ENCODE measurements at places on chromosomes 16 and 17. TPM values are rescaled to one million over a fixed set of nuclear protein-coding genes. Genes with fewer than 3 reads are reported as not detected.

The SEPTIN12 gene
- not detected for total RNA-seq

The ZG16 gene
- 2.7 TPM for total RNA-seq

GRCh38 chr16:191831-192230 is 11.6 kb downstream of the HBQ1 start:
- DNase-seq: no peak

The SBK1 gene
- total RNA-seq: 0.08 TPM

DNA sequence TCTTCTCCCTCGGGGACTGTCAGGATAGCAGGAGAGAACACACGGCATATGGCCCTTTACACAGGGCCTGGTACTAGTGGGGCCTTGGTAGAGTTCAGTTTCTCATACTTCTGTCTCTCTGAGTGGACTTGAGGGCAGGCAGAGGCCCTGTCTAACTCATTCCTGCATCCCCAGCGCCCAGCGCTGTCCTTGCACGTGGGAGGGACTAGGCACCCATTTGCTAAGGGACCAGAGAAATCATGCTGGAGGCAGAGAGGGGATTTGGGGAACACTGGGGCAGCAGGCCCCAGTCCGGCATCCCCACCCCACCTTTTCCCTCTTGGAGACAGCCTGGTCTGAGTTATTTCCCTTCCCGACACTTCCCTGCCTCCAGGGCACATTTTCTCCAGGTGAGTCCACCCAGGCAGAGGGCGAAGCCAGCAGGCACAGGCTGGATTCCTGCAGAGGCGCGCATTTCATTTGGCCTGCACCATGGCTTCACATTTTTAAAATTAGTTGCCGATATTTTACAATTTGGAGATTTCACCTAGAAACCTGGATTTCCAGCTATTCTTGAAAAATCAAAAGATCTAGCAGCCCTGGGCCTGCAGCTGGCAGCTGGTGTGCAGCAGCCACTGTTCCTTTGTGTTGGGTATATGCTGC is 9.7 kb upstream of the NKD1 start:
- no peak for DNase-seq

The CXCL16 gene
- total RNA-seq: 10.7 TPM

The KRT28 gene
- not detected for total RNA-seq

DNA sequence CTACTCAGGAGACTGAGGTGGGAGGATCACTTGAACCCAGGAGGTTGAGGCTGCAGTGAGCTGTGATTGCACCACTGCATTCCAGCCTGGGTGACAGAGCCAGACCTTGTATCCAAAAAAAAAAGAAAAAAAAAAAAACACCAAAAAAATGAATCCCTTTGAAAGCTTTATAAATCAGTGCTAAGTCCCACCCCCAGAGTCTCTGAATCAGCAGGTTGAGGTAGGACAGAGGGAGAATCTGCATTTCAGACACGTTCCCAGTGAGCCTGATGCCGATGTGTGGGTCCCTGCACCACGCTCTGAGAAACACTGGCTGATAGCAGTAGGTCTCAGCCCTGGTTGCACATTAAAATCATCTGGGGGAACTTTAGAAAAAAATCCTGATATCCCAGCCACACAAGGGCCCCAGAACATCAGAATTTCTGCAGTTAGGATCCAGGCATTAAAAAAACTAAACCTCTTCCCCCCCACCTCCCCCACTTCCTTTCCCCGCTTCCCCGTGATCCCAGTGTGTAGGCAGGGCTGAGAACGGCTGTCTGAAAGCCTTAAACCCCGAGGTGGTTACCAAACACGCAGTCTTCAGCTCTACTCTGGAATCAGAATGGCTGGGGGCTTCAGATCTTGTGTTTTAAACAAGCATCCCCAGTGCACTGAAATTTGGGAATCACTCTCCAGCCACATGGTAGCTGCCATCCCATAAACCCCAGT is 27.3 kb upstream of the GPRC5B start:
- DNase-seq: no peak

DNA sequence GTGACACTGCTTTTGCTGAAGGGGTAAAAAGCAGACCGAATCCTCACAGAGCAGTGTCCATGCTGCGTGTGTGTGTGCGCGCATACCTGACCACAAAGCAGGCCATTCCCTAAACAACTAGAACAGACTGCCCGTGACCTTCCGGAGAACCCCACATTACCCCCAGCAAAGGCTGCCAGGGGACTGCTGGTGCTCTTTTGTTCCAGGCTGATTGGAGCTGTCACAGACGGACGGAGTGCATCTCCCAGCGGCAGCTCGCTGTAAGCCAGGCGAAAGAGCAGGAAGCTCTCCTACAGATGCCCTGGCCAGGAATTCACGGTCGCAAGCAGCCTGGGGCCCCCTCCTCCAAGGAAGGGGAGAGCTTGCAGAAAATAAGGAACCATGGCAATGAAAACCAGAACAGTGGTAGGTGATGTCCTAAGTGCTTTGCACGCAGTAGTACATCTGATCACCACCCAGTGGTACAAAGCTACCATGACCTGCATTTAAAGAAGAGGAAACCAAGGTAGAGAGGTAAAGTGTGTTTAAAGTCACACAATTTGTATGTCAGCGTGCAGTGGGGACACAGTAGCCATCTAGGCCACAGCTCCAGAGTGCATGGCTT is 153.4 kb upstream of the DYNLRB2 start:
- no peak for DNase-seq

The MYH1 gene
- not detected for total RNA-seq

The EFNB3 gene
- 0.50 TPM for total RNA-seq

DNA sequence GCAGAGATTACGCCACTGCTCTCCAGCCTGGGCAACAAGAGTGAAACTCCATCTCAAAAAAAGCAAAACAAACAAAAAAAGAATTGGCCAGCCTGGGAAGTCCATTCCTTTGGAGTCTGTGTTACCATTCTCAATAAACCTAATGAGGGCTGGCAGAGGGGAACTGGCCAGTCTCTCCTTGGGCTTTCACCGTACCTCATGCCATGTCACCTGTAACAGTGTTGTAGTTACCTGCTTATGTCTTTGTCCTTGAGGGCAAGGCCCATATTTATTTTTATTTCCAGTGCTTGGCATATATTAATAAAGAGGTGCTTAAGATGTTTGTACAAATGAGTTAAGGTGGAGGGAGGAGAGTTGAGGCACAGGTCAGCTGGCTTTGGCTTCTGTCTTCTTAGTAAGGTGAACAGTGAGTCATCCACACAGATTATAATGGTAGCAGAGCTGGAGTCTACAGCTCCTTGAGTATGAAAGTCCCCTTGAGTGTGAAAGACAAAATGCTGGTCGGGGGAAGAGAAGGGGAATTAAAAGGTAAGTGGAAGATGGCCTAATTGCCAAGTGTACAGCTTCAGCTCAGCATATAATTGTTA is 8.4 kb downstream of the C1QBP start:
- no peak for DNase-seq

The SGCA gene
- 1.3 TPM for total RNA-seq

The TBC1D3K gene
- total RNA-seq: not detected

- DNase-seq: no peak
Measured at GRCh38 chr16:1960665-1961630, 1.6 kb downstream of the NDUFB10 start.

DNA sequence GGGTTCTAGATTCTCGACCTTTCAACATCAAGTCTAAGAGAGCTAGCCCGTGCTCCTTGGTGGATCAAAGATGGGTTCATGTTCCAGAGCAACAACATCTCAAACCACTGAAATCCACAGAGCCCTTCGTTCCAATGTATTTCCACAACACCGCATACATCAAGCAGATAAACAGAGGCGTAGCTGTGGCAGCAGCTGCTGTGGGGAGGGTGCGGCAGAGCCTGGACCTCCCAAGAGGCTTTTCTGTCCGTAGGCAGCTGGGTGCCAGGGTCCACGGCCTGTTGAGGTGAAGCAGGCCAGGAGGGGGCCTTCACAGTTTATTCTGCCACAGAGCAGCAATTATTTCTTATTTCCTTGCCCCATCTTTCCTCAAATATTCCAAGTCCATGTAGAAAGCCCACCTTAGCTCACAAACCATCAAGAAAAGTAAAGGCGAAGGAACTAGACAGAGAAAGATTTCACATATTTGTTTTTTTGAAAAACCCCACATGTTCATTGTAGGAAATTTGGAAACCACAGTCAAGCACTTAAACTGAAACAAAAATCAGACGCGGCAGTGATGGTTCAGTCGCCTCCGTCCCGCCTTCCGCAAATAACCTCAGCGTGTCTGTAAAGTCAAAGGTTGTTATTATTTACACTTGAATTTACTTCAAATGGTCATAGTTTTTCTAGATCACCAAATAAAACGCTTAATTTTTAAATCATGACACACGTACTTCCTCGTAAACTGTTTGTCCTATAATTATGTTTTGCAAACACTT is 144.6 kb upstream of the FOXF1 start:
- no peak for DNase-seq

DNA sequence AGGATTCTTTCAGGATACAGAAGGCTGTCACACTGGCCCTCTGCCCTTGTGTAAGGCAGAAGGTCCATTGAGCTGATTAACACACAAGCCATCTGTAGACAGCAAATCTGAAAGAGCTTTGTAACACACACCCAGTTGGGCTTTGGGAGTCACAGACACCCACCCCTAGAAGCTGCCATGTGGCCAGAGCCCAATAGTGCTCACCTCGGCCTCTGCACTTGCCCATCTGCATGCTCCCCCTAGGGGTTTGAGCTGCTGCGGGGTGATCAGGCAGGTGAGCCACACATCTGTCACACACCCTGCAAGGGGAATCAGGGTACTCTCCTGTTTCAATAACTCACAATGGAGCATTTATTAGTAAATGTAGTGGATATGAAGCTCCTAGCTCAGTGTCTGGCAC is 138.3 kb downstream of the CHD9NB start:
- DNase-seq: no peak

The NOXO1 gene
- total RNA-seq: 0.67 TPM

The CIITA gene
- 2.8 TPM for total RNA-seq

GRCh38 chr17:14427900-14428647 is 127.2 kb downstream of the HS3ST3B1 start:
- no peak for DNase-seq

GRCh38 chr16:79721270-79721669 is 120.7 kb upstream of the MAF start:
- no peak for DNase-seq

- DNase-seq: no peak
Measured at GRCh38 chr16:16797239-16797638, 418.3 kb downstream of the NPIPA7 start.

DNA sequence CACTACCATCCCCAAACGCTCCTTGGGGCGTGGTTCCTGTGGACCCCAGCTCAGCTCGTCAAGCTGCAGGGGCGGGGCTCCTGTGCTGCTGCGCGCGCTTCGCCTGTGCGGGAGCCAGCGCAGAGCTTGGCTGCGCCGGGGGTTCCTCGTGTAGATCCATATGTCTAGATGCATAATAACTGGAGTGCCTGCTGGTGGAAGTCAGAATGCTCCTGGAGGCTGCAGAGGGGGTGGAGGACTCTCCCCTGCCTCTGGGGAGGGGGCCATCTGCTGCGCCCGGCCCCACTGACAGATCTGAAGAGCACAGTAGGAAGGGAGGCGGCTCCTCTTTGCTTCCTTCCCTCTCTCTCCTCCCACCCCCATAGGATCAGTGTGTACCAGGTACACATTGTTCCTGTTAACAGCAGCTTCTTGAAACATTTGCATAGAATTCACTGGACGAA is 4.6 kb downstream of the RASD1 start:
- no peak for DNase-seq

DNA sequence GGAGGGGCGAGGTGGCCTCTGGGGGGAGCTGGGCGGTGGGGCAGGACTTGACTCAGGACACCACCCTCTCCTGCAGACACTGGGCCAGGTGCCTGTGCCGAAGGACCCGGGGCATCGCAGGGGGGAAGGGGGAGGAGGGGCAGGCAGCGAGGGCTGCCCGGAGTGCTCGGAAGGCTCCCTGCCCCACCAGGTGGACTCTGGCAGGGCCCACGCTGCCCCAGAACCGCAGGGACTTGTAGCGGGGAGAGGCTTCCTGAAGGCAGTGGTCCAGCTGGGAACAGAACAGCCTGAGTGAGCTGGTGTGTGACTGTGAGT is 4.4 kb upstream of the HCRT start:
- DNase-seq: no peak

DNA sequence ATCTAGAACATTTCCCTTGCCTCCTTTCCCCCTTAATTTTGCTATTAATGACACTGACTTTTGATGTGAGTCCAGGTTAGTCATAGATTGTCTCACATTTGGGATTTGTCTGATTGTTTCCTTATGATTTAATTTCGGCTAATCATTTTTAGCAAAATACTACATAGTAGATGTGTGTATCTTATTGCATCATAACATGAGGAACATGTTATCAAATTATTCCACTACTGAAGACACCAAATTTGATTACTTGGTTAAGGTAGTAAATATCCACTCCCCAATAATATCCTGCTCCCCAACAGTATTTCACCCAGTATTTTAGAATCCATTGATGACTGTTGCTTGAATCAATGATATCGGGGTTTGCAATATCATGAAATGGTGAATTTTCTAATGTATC is 2.7 kb downstream of the POLG2 start:
- DNase-seq: no peak

DNA sequence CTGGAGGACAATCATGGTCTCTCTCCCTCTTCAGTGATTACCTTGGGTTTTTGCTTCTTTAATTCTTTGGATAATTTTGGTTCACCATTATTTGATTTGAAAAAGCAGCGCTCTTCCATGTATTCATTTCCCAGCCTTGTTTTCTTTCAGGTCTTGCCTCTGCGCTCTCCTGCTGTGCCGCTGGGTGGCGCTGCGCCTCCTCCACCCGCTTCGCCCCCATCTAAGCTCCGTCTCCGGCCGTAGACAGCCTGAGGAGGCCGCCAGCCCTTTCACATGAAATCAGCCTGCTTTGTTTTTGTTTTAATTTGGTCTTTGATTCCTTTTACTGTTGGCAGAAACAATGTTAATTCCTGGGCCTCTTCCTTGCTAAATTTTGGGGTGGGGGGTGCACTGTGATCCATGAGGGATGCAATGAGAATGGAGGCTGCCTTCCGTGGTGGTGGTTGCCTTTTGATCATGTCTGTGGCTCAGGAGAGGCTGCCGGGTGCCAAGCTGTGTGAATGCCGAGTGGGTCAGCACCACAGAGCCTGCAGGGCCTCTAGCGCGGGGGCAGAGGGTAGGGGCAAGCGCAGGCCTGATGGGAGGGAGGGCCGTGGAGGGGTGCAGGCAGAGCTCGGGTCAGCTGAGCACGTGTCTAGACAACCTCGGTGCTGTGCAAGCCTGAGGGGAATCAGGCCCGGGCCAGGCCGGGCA is 64.1 kb downstream of the PLD6 start:
- DNase-seq: no peak

DNA sequence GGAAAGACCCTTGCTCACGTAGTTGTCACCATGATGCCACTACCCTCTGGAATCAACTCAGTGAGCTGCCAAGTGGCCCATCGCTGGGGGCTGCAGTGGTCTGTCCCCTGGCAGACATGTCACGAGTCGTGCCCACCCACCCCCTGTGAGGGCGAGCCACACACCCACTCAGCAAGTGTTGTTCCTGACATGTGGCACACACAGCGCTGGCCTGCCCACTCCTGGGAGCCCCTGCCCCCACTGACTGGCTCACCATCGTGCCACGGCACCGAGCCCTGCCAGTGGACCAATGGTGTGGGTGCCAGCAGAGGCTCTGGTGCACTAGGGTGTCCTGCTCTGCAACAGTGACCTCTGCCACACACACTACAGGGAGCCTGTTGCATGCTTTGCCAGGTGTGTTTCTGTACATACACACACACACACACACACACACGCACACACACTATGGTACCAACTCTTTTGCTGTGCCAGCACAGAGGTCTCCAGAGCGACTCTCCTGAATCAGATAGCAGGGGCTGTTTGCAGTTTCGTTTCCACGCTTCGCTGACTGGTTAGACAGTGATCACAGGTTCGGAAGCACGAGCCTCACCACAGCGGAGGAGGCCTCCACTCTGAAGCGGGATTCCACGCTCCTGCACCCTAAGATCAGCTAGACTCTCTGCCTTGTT is 7.7 kb downstream of the RTN4RL1 start:
- DNase-seq: no peak

The TEKT5 gene
- total RNA-seq: 0.92 TPM

The OR1F1 gene
- not detected for total RNA-seq

GRCh38 chr17:31882571-31882970 is 18.9 kb downstream of the UTP6 start:
- DNase-seq: no peak
